ENCODE measurements at places on chromosomes 7 and 10. TPM values are rescaled to one million over a fixed set of nuclear protein-coding genes. Genes with fewer than 3 reads are reported as not detected.

The INMT gene
- total RNA-seq, result 26.2 TPM

The GSDME gene
- 12.3 TPM for total RNA-seq

The CALML5 gene
- total RNA-seq, result not detected

The INPP5F gene
- 15.1 TPM for total RNA-seq

The ZNF365 gene
- 0.16 TPM for total RNA-seq

The WDR86 gene
- 61.5 TPM for total RNA-seq

The SPACDR gene
- total RNA-seq, result not detected

The PFKFB3 gene
- 240 TPM for total RNA-seq

The AKR1C8 gene
- not detected for total RNA-seq

The WIPF3 gene
- total RNA-seq, result 0.66 TPM

The TMEM26 gene
- total RNA-seq, result not detected

The CASTOR2 gene
- 8.8 TPM for total RNA-seq

The TRPV5 gene
- not detected for total RNA-seq

GRCh38 chr7:19482628-19483027, 226.2 kb downstream of the POLR1F start:
- DNase-seq, result no peak

GRCh38 chr10:29537799-29538198, 97.0 kb downstream of the SVIL start:
- DNase-seq, result no peak

- DNase-seq, result no peak
Measured at GRCh38 chr7:38374507-38374906, 101.1 kb upstream of the TARP start.

DNA sequence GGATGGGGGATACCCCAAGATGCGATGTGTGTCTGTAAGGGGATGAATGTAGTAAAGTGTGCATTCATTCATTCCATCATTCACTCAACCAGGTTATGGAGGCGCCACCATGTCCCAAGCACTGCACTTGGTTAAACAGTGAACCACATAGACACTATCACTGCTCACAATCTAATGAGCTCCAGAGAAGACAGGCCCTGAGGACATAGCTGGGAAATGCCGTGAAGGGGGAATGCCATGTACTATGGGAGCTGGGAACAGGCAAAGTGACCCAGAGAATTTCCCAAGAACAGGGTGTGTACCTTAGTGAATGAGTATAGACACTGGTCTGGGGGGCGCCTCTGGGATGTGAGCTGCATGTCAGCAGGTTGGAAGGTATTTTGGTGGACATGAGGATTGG, 44.5 kb upstream of the LBX1 start:
- no peak for DNase-seq

DNA sequence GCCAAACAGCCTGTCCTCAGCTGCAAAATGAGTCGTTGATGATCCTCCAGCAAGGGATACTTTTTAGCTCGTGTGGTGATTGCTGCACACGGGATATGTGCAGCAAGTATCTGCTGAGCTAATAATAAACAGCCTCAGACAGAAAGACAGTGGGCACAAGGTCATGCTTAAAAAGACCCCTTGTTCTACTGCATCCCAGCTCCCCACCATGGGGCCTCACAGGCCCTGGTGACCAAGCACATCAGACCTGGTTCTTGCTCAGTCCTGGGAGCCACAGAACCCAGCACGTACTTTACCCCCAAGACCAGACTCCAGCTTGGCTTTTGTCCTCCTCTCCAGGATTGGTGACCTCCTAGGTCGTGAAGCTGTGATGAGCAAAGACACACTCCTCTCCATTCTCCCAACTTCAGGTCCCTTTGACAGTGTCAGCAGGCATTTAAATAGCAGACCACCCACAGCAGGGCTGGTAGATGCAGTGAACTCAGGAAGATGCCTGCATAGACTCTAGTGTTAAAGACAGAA, 50.5 kb downstream of the EGFR start:
- no peak for DNase-seq

DNA sequence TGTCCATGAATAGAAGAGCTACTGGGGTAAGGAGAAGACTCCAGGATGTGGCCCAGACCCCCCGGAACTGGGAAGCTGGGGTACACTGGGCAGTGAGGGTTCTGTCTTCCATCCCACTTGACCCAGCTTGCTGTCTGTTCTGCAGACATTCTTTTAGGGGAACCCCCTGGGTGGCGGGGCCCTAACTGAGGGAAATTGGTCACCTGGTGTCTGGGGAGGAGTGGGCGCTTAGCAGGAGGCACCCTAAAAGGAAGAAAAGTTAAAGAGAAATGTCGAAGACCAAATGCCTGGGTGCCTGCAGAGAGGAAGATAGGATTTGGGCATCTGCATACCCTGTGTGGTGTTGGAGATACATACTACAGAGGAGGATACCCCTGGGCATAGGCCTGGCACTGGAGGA, 1.0 kb downstream of the AP1S1 start:
- DNase-seq, result no peak

- no peak for DNase-seq
Measured at GRCh38 chr7:21317966-21318915, 109.6 kb upstream of the SP4 start.

DNA sequence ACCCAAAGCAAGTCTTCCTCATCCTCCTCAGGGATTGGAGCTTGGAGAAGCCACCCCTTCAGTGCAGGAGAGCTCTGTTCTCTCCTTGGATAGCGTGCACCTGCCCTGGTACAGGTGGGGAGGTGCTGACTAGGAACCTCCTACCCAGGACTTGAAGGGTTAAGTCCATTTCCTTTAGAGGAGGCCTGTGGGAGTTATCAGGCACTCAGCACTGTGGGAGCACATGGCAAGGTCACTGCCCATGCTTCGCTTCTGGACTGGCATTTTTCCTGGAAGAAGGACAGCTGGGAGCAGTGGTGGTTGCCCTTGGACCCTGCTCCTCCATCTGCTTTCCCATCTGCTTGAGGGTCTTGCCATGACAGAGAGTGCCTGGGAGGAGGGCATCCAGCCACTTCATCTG, 142.8 kb downstream of the CXCL12 start:
- no peak for DNase-seq

DNA sequence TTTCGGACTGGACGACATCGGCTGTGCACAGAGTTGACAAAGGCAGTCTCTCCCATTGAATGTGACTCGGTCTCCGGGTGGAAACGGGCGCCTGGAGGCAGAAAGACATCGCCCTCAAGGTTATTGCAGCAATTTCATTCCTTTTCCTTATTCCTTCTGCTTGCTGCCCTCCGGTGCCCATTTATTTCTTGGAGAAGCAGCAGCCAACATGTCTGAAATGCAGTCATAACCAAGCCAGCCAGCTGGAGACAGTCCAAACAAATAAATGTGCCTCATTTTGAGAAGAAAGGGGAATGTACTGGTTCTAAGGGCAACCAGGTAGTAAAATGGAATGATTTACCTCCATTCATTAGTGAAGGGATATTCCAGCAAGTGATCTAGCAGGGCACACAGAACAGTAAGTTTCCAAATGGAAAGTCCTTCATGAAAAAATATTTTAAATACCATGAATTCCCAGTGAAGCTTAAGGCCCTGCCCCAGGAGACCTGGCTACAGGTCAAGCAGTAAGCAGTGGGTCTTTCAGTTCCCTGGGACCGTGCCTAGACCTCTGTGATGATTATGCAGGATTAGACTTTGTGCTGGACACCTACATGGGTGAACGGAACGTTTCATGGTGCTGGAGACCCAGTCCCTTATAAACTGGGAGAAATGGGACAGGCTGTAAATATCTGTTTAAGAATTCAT, 86.6 kb downstream of the ABLIM1 start:
- peak; percentile 40 for DNase-seq

DNA sequence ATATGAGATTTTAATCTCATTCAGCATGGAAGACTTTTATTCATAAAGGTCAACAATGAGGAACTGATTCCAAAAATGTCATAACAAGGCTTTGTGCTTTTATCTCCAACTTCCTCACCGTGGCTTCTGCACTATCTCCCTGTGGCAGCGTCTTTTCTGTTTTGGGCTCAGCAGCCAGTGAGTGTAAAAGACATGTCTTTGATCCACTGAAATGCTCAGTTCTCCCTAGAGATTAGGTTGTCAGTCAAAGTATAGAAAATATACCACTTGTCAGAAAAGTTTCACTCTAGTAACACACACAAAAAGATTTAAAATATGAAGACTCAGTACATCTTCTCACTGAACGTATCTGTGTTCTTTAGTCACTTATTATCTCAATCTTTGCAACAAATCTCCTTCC, 901.8 kb upstream of the ZWINT start:
- DNase-seq, result no peak

DNA sequence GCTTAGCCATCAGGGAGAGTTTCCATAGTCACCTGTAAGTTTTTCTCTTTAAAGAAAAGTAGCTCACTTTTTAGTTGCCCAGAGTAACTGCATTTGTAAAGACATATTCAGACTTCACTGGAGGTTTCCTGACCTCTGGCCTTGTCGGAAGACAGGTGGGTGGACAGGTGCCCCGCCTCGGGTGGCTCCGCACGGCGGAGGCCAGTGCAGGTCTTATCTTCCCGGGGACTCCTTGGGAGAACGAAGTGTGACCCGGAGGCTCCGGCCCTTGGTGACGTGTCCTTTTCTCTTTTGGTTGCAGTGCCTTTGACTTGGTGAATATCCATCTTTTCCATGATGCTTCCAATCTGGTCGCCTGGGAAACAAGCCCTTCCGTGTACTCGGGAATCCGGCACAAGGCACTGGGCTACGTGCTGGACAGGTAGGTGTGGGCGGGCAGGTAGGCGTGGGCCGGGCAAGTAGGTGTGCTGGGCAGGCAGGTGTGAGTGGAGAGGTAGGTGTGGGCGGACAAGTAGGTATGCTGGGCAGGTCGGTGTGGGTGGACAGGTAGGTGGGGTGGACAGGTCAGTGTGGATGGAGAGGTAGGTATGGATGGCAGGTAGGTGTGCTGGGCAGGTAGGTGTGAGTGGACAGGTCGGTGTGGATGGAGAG, 75.8 kb downstream of the NKX6-2 start:
- DNase-seq, result no peak

- DNase-seq, result no peak
Measured at GRCh38 chr7:140005754-140006503, 56.8 kb downstream of the PARP12 start.

DNA sequence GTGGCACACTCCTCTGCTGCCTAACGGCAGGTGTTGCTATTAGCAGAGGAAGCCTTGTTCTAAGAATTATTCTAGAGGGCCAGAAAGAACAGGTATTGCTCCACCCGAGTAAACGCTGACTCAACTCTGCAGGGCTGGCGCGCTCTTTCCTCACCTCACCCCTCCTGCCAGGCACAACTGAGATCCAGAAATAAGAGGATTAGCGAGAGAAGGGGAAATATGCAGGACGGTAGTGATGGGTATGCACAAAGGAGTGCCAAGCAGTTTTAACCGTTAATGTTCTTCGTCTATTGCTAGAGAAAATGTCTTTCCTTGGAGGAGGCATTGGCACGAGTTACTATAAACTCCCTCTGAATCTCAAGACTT, 369 bp upstream of the SCIN start:
- no peak for DNase-seq

- DNase-seq, result no peak
Measured at GRCh38 chr10:97059872-97060205, 125.9 kb downstream of the SLIT1 start.

- DNase-seq, result no peak
Measured at GRCh38 chr7:8724080-8724718, 290.8 kb downstream of the NXPH1 start.

GRCh38 chr7:79458796-79459195, 5.3 kb upstream of the MAGI2 start:
- DNase-seq, result no peak

GRCh38 chr10:30027057-30028005, 32.1 kb downstream of the JCAD start:
- peak; percentile 68 for DNase-seq

GRCh38 chr7:158323741-158324396, 263.8 kb downstream of the PTPRN2 start:
- DNase-seq, result no peak

DNA sequence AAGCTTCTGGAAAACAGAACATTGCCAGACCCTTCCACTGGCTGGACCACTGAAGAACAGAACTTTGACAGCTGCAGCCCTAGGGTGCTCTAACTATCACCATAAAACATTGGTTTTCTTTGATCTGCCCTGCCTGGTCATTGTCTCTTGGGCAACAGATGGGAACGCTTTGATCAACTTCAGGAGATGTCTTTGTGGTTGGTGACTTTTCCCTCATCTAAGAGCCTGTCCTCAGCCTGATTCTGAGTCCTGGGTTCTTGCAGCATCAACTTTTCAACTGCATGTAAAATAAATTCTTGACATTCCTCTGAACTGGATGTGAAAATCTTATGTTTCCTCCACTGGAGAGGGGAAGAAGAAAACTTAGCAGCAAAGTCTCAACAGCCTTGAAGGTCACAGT, 53.1 kb upstream of the ZNRF2 start:
- DNase-seq, result no peak

GRCh38 chr7:112462236-112462635, 12.0 kb downstream of the IFRD1 start:
- no peak for DNase-seq

- no peak for DNase-seq
Measured at GRCh38 chr7:41882745-41883420, 180.0 kb upstream of the INHBA start.

- no peak for DNase-seq
Measured at GRCh38 chr10:100696477-100696901, 48.9 kb upstream of the PAX2 start.

DNA sequence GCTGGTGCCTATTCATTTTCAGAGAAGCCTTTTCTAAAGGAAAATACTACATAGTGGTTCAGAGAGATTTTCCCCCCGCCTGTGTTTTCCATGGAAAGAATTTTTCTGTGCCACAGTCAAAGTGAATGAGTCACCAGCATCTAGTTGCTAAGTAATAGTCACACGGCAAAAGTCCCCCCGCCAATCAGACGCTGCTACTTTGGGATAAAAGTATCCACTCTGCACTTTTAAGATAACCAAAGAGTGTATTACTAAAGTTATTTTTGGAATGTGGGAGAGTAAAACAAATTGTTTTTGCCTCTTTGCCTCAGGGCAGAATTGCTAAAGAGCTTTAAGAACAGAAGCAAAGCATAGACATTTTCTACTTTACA, 23.5 kb downstream of the ABLIM1 start:
- peak; percentile 73 for DNase-seq

GRCh38 chr10:11147722-11148121, 130.1 kb downstream of the CELF2 start:
- no peak for DNase-seq

GRCh38 chr7:24786941-24787340, 29.7 kb upstream of the GSDME start:
- peak; percentile 27 for DNase-seq

DNA sequence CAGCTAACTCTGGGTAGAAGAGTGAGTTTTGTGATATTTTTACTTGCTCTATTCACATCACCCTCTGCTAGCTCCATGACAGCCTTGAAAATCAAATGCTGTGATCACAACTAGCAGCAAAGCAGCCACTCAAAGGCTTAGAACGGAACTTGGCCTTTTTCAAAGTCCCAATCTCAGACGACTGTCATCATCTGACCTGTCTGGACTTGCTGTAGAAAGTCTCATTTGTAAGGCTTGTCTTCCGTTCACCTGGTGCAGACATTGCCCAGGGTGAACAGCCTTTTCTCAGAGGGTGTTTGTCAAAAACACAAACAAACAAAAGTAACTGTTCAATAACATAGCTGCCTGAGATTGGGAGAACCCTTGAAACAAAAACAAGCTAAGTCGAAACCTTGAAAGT, 458.9 kb upstream of the ADARB2 start:
- no peak for DNase-seq
